ENCODE measurements at places on chromosomes 2 and 18.
A peak's percentile ranks its signal among the peaks of the same experiment; 100 is the strongest.

DNA sequence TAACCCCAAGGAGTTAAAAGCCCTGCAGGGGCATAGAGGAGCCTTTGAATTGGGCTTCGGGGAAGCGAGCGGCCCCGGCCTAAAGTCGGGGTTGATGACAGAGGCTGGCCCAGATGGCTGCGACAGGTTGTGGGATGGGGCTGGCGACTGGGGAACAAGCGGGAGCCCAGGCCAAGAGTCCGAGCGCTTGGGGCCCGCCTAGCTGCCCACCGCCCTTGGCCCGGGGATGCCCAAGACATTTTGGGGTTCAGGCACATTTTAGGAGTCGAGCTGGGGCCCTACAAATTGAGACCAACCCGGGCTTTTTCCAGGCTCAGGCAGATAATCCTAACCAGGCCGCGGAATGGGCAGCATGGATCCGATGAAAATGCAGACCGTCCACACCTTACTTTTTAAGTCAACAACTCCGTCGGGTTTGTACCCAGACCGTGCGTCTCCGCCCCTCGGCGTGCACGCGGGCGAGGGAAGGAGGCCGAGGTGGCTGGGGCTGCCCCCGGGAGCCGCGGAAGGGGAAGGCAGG, 507 bp downstream of the RTKN start:
- no peak for DNase-seq

DNA sequence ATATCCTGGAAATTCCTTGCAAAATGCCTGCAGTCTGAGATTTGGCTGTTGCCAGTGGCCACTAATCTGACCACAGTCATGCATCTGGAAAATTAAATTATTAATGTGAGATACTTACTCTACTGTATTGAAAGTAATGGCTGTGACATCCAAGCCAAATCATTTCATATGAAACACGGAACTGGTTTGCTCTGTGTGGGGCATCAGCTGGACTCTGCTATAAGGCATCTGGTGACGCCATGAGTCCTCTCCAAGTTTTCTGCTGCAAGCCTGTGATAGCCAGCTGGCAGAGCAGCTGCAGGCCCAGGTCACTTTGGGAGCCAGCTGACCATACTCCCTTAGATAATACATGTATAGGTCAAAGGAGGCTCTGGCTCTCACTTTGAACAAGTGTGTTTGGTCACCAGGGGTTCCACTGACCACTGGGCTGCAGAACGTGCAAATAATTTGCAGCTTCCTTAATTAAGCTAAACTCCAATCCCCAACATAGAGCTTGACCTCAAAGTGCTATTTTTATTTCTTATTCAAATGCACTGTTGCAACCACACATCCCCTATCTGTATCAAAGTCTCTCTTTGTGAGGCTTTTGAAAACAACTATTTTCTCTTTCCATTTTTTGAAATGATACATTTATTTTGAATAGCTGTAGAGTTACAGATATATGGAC, 152.9 kb downstream of the NCKAP5 start:
- DNase-seq, result no peak

DNA sequence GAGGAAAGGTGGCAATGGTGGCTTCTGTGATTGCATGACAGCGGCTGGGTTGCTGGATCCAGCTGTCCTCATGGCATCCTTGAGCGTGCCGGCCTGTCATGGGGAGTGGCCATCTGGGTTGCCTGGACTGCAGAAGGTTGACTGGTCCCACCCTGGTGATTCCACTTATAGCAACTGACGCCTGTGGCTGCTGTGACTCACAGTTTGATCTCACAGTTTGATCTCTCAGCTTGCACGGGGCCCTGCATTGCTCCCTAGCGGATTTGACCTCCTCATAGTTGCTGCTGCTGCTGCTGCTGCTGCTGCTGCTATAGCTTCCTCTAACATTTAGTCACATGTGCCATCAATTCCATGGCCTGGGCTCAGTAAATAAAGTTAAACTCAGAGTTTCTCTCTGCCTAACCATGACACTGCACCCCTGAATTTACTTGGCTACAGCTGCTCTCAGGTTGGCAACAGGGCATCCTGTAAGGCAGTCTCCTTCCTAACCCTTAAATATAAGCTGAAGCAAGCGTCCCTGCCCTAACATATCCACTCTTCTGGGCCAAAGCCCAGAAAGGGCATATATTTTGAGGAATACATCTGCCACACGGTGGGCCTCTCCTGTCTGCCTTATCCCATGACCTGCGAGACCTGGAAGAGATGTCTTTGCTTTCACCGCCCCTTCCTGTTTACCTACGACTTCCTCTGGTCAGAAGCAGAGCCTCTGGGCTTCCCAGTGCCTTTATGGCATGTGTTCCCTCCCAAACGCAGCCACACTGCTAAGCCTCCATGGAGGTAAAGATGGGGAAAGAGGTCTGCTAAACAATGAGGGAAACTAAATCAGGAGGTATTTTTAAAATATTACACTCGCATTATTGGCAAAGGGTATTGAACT, 37.8 kb upstream of the CCDC150 start:
- no peak for DNase-seq

GRCh38 chr2:237485304-237485703, 1.7 kb upstream of the MLPH start:
- peak; percentile 40 for DNase-seq

GRCh38 chr18:58468191-58468590, 160.7 kb downstream of the ALPK2 start:
- no peak for DNase-seq

DNA sequence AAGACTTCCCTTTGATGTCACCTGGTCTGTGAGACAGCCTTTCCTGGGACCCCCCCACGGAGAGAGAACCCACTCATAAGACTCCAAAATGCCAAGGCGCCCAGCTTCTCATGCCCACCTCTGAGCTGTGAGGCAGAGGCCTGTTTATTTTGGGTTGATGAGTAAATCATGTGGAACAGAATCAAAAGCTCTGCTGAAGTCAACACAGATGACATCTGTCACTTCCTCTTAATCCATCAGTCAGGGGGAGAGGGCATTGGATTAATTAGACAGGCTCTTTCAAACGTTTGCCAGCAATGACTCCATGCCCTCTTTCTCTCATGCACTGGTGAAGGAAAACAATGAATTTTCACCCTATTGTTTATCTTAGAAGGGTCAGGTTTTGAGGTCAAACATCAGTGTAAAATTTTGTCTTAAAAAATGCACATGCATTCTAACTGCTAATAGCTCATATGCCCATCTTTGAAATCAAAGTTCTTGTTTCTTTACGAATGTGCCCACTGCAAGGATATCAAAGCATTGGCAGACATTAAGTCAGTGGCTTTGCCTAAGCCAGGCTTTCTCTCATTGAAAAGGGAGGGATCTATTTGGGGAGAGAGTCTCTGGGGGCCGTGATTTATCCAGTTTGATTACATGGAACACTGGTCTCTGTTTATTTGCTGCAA, 184.1 kb downstream of the ACKR3 start:
- DNase-seq, result no peak

- DNase-seq, result no peak
Measured at GRCh38 chr18:56910967-56911366, 235.9 kb upstream of the BOD1L2 start.

DNA sequence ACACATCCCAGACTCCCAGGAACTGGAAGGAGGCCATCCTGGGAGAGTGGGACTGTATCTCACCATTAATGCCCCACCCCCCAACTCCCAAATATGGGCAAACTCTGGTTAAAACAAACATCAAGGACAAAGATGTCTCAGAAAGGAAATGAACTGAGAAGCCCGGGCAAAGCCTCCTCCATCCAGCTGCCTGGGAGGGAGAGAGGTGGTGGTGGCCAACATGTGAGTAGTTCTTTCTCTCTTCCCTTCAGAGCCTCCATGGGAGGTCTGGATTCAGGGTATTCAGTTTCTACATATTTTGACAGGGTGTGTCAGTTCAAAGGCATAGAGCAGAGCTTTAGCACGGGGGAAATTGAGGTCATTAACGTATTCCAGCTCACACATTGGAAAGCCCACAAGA, 57.5 kb downstream of the CXCR4 start:
- no peak for DNase-seq

All from SK-MEL-5 (cell line).